ENCODE measurements at places on chromosomes 12 and 14. TPM values are rescaled to one million over a fixed set of nuclear protein-coding genes. Genes with fewer than 3 reads are reported as not detected.

The RNASE4 gene
- 2.0 TPM for total RNA-seq

The KCNK10 gene
- total RNA-seq: 15.0 TPM

The STXBP6 gene
- 28.0 TPM for total RNA-seq

The CCDC184 gene
- total RNA-seq: 26.3 TPM

The KCNJ8 gene
- 4.2 TPM for total RNA-seq

All from temporal lobe (tissue), 4 donors.